ENCODE measurements at places on chromosomes 4 and X.

GRCh38 chr4:1658146-1658545, 26.0 kb downstream of the FAM53A start:
- no peak for DNase-seq

DNA sequence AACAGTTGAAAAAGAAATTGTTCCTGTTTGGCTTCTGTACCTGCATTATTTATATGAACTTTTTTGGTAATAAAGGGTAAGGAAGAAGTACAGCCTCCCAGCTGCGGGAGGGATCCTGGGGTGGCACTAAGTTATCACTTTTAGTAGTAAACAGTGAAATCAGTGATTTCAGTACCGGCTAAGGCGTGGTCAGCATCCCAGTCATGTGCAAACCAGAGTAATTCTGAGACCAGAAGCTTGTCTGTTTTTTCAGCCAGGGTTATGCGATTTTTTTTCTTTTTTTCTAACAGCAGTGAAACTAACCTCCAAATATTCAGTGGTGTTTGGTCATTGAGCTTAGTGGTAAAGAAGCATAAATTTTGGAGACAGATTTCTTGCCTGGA, 3.3 kb downstream of the EGF start:
- no peak for DNase-seq

- DNase-seq, result no peak
These were observed 1233.4 kb upstream of the ADGRL3 start for GRCh38 chr4:59966758-59967157.

DNA sequence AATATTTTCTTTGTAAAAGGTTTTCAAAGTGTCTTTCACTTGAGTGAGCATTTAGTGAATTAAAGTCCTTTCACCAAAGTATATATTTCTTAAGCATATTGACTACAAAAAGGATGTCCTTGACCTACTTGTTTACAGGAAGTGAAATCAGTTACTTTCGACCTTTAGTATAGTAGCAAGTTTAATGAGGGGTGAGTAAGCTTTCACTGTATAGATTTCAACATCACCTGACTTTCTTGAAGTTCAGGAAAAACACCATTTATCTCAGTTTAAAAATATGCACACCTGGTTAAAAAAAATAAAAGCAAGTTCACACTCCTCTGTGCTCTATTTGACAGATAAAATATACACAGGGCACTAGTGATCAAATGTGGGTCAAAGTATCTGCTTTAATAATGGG, 88.1 kb downstream of the CCSER1 start:
- no peak for DNase-seq

GRCh38 chr4:152956650-152957436, 20.7 kb downstream of the FHDC1 start:
- no peak for DNase-seq

DNA sequence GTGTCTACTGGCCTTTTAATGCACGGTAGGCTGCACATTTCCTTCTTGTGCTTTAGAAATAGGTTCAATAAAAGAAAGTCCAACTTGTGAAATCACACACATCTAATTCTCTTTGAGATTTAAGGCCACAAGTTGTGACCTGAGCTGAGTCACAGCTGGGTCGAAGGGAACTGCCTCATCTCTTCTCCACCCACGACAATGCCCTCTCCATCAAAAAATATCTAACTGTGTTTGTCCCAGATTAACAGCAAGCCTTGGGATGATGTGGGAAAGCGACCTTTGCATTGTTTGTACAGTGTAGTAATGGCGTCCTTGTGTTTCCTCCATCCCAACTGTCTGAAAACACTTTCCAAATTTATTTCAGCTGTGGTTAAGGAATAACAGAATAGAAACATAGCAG, 168.9 kb downstream of the AMELX start:
- no peak for DNase-seq

- no peak for DNase-seq
These were observed 330.0 kb downstream of the ANTXR2 start for GRCh38 chr4:79743014-79743413.

GRCh38 chrX:132615391-132616131, 126.7 kb upstream of the MBNL3 start:
- no peak for DNase-seq

Measured in GM12892 (cell line).